DMS 273 treated with DMSO at 0.1 percent for 48 hours (cell line): ENCODE measurements at places on chromosomes 5 and 9.

DNA sequence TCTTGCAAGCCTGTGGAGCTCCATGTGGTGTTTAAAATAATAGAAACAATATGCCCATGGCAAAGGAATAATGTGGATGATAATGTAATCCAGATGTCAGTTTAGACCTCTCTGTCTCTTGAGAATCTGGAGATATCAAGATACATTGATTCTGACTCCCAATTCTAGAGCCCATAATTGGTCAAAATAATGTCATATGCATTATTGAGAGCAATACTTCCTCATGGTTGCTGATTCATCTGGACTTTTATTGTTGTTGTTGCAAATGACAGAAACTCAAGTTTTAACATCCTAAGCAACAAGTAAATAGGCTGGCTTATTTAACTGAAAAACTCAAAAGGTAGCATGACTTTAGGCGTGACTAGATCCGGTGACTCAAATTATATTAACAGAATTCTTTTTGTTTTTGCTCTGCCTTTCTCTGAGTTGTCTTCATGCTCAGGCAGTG, 152.1 kb downstream of the PCSK1 start:
- no peak for DNase-seq

DNA sequence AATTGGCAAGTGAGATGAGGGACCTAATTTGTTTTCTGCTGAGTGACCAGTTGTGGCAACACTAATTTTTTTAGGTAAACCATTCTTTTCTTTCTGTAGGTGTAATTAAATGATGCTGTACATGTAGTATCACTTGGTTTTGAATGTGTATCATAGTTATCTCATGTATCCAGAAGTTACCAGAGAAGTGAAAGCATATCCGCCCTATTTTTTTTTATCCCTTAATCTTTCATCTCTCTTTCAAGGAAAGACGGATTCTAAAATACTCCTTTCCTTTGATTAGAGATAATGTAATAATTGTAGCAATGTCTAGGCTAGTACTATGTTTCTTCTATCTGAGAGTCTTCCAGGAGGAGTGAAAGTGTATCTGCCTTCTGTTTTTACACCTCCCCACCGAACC, 7.1 kb downstream of the KDM3B start:
- no peak for DNase-seq

- DNase-seq, result no peak
These were observed 175.8 kb downstream of the WDR70 start for GRCh38 chr5:37554938-37555337.

DNA sequence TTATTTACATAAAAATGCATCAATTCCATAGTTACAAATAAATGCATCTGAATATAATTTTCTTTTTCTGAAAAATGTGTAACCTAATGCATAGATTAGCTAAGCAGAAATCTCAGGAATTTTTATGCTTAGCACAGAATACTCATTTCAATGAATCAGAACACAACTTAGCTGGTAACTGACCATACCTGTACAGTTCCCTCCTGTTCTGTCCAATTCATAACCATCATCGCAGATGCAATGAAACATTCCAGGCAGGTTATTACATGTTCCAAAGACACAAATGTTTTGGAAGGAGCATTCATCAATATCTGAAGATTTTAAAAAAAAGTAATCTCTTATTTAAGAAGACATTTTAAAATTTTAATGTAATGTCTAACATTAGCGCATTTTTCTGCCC, 219.4 kb downstream of the FBN2 start:
- DNase-seq, result no peak

GRCh38 chr5:597871-598563, 14.1 kb upstream of the CEP72 start:
- no peak for DNase-seq

DNA sequence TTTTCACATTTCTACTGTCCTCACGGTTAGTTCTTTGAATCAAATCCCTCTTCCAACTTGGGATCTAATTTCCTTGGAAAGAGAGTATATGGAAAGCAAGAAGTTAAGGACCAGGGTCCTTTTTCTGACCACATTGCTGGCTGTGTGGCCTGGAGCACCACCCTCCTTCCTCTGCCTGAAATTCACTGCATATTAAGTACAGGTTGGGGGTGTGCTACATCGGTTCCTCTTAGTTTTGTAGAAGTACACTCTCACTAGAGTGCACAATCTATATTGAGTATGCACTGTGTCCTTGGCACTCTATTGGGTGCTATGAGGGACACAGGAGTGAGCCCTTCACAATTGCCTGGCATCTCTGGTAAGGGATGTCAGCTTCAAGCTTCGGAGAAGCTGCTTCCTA, 53.8 kb upstream of the KLF9 start:
- no peak for DNase-seq

GRCh38 chr5:156913719-156914370, 49.2 kb downstream of the TIMD4 start:
- DNase-seq, result peak; percentile 38

DNA sequence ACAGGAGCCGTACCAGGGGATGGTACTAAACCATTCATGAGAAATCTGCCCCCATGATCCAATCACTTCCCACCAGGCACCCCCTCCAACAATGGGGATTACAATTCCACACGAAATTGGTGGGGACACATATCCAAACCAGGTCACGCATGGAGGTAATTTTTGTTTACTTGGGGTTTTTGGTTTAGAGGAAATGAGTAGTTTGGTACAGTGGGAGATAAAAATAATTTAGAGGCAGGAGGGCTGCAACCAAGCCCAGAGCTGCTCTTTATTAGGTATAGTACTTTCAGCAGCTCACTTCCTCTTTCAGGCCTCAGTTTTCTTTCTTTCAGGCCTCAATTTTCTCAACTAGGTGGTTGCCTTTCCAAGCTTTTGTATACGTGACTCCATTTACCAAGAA, 23.2 kb downstream of the PRUNE2 start:
- DNase-seq, result no peak

GRCh38 chr5:138243794-138244193, 30.6 kb downstream of the GFRA3 start:
- DNase-seq, result no peak

DNA sequence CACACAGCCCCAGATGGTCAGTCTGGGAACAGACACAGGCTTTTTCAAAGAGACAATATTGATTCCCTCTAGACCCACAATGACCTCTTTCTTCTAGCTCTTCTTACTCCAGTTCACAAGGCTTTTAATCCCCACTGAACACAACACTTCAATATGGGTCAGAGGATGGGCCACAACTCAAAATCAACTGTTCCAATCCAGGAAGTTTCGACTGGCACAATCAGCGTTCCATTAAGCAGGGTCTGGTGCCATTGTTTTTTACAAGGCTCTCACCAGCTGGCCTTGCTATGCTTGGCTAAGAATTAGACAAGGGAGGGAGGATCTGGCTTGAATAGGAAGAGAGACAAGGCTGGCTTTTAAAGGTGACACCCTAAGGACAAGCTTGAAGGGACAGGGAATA, 199.4 kb upstream of the SLC24A2 start:
- no peak for DNase-seq

DNA sequence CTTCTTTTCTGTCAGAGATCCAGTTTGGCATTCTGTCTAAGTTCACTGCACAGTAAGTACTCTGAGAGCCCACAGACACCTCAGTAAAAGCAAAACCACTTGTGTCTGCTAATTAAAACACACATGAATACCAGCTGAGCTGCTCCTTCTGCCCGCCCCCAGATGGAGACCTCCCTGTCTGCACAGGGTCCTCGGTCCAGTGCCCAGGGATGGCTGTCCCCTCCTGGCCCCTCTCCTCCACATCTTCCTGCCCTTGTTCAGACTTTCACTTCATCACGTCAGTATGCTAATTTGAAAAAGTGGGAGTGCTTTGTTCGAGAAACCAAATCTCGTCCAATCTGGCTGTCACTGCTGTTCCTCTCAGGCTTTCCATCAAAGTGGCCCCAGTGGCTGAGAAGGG, 43.5 kb downstream of the LIX1 start:
- no peak for DNase-seq

GRCh38 chr9:85909390-85909789, 31.6 kb upstream of the NAA35 start:
- no peak for DNase-seq

DNA sequence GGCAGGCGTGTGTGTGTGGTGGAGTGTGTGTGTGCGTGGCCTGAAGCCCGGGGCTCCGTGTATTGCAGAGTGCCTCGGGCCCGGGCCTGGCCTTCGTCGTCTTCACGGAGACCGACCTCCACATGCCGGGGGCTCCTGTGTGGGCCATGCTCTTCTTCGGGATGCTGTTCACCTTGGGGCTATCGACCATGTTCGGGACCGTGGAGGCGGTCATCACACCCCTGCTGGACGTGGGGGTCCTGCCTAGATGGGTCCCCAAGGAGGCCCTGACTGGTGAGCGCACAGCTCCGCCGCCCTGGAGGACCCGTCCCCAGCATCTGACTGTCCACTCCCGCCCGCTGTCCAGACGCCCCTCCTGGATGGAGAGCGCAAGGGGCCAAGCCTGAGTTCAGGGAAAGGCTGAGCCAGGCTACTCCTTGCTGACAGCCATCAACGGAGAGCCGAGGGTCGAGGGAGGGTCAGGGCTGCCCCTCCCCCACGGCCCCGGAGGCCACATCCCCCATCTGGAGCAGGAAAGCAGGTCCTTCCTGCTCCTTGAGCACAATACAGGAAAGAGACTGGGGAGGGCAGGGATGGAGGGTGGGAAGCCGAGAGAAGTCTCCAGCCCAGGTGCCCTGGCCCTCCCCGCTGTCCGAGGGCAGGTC, 18.4 kb downstream of the SLC6A18 start:
- DNase-seq, result no peak

DNA sequence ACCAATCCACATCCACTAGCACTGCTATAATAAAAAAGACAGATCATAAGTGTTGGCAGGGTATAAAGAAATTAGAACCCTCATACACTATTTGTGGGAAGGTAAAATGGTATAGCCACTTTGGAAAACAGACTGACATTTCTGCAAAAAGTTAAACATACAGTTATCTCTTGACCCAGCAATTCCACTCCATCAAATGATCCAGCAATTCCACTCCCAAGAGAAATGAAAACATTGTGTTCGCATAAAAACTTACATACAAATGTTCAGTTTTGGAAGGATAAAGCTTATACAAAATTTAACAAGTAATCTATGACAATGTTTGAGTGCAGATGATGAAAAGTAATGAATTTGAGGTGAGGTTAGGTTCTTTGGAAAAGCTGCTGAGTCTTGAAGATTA, 2.1 kb downstream of the KIF27 start:
- no peak for DNase-seq

GRCh38 chr5:133048993-133049725, 2.7 kb upstream of the HSPA4 start:
- DNase-seq, result no peak

DNA sequence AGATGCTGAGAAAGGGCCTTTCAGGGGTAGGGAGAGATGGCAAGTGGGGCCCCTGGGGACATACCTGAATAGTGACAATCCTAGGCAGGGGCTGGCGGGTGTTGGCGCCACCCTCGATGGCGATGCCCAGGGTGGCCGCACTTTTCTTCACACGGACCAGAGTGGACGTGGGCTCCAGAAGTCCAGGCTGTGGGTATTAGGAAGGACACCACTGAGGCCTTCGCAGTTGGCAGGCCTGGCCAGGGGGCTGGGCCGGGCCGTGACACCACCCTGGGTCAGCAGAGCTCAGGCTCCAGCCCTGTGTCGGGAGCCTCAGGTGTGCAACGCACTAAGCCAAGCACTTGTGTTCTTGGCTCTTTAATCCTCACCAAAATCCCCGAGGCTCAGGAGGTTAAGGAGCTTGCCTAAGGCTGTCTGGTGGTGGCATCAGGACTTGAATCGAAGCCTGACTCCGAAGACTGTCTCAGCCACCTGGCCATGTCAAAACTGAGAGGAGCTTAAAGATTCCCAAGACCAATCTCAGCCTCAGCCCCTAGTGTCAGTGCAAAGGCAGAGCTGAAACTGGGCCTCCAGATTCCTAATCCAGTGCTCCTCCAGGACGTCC, 15.5 kb upstream of the AKNA start:
- no peak for DNase-seq

- DNase-seq, result no peak
These were observed 104.0 kb downstream of the MAMDC2 start for GRCh38 chr9:70147651-70148050.

GRCh38 chr5:39674209-39675082, 249.7 kb upstream of the DAB2 start:
- DNase-seq, result no peak

DNA sequence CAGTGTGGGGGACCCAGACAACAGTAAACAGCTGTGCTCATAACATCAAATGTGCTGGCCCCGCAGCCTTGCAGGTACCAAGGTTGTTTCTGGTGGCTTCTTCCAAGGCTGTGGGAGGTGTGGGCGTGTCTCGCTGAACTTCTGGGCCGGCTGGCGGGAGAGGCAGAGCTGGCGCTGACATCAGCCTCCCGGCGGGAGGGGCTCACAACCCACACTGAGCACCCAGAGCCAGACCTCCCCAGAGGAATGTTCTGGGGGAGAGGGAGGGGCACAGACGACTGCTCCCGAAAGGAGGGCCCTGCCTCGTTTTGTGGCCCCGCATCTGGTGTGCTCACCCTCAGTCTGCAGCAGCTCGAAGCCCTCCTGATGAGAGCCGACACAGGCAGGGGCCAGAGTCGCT, 6.9 kb upstream of the SLC12A7 start:
- no peak for DNase-seq

DNA sequence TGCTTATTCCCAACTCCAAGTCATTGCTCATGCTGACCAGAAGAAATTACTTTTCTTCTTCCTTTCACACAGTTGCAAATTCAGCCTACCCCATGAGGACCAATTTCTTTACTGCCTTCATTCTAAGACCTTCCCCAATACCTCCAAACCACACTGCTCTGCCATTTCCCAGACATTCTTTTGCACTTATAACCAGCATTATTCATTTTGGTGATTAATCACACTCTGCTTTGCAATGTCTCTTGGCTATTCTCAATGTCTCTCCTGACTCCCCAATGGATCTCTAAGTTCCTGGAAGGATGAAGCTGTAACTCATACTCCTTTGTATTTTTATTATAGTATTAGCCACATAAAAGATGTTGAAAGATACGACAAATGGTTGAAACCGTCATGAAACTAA, 105.7 kb upstream of the RANBP3L start:
- no peak for DNase-seq

GRCh38 chr5:133941456-133942196, 26.8 kb downstream of the C5orf15 start:
- DNase-seq, result no peak

GRCh38 chr5:24714746-24715145, 70.0 kb upstream of the CDH10 start:
- no peak for DNase-seq
